Adipocyte (in vitro differentiated cells): ENCODE measurements at places on chromosomes 7 and 10.
A peak's percentile ranks its signal among the peaks of the same experiment; 100 is the strongest.

DNA sequence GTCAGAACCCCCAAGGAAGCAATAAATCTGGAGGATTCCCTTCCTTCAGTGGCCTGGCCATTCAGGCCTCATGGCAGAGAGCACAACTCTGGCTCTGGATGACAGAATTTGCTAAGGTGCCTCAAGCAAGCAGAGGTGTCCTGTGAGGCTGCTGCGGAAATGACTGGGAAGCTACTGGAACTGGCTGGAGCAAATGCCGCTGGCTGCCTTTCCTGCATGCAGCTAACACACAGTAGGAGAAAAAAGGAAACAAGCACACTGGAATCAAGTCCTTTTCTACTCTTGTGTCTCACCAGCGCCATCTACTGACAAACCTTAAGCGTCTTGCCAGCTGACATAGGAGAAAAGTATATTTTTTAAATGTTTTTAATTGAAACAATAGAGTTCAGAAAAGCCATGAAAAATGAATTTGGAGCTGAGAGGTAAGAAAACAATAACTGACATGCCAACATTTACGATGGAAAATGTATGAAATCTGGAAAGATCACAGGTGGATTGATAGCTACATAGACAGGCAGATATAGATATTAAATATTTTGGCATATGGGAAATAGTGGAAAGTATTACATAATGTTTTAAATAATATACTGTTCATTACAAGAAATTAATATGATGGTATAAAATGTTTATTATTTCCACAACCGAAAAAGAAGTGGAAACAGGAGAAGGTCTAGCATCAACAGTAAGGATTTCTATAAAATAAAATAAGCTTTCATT lies 951.6 kb downstream of the ANKRD7 start:
- DNase-seq = peak; percentile 71

- DNase-seq = peak; percentile 96
Measured at GRCh38 chr7:116354546-116355423, 144.4 kb downstream of the TES start.

- DNase-seq = no peak
Measured at GRCh38 chr7:36961097-36961496, 236.8 kb upstream of the AOAH start.

GRCh38 chr7:29306319-29306991 lies 111.9 kb downstream of the CHN2 start:
- no peak for DNase-seq

DNA sequence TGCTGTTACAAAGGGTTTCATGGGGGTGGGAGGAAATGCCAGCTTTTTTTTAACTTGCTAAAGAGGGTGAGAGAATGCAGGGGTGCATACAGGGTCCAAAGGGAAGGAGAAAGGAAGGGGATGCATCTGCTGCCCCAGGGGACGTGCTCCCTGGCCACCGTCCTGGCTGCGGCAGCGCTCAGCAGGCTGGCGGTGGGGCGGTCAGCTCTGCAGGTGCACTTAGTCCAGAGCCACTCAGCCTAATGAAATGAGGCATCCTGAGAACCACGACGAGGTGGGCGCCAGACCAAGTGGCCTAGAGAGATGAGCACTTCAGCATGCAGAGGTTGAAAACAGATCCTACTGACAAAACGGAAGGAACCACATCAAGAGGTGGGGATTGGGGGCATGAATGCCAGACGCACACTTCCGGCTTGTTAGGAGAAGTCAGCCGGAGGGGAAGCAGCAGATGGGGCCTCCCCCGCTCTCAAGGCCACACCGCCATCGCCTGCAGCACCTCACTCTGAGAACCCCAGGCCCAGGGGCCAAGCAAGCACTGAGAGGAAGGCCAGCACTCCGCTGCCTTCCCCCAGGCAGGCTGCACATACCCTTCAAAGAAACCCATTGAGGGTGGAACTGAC lies 94.5 kb downstream of the MAD1L1 start:
- DNase-seq = no peak

- no peak for DNase-seq
Measured at GRCh38 chr10:110413903-110414547, 83.7 kb upstream of the DUSP5 start.

DNA sequence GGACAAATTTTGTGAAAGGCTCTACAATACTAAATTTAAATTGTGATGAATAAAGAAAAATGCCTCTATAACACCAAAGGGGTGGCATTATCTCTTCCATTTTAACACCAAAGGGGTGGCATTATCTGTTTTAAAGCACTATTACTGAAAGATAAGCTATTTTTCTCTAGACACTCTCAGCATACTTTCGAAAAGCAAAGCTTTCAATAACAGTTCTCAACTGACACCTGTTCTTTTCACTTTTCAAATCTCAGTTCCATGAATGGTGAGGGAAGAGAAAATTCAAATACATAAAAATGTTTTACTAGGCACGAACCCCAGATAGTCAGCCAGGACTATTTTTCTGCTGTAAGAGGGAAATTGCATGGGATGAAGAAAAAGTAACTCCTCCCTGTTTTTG lies 103.8 kb downstream of the CPEB3 start:
- DNase-seq = no peak

GRCh38 chr10:94428766-94429707 lies 26.7 kb downstream of the TBC1D12 start:
- DNase-seq = peak; percentile 78

- DNase-seq = no peak
Measured at GRCh38 chr7:106986450-106986977, 58.0 kb upstream of the PRKAR2B start.
